ENCODE measurements at places on chromosomes 12 and 14.

DNA sequence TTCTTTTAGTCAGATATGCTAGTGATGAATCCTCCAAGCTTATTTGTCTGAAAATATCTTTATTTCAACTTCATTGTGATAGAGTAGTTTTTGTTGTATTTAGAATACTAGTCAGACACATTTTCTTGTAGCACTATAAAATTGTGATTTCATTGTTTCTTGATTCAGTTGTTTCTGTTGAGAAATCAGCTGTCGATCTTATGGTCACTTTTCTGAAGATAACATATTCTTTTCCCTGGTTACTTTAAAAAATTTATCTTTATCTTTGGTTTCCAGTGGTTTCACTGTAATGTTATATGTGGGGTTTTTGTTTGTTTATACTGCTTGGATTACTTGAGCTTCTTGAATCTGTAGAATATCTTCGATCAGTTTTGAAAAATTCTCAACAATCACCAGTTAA is 426.1 kb downstream of the SOX5 start:
- DNase-seq = no peak

DNA sequence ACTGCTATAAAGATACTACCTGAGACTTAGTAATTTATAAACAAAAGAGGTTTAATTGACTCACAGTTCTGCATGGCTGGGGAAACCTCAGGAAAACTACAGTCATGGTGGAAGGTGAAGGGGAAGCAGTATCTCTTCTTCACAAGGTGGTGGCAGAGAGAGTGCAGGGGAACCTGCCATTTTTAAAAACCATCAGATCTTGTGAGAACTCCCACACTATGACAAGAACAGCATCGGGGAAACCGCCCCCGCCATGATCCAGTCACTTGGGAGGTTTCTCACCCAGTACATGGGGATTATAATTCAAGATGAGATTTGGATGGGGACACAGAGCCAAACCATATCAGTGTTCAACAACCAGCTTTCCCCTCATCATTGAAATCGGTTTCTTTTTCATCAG is 49.9 kb downstream of the AEBP2 start:
- no peak for DNase-seq

- no peak for DNase-seq
These were observed 363.2 kb downstream of the GALC start for GRCh38 chr14:87629788-87630187.

GRCh38 chr12:46089414-46090162 is 99.2 kb upstream of the SCAF11 start:
- DNase-seq = no peak

- DNase-seq = no peak
These were observed 47.8 kb downstream of the SLC25A21 start for GRCh38 chr14:37124614-37125013.

DNA sequence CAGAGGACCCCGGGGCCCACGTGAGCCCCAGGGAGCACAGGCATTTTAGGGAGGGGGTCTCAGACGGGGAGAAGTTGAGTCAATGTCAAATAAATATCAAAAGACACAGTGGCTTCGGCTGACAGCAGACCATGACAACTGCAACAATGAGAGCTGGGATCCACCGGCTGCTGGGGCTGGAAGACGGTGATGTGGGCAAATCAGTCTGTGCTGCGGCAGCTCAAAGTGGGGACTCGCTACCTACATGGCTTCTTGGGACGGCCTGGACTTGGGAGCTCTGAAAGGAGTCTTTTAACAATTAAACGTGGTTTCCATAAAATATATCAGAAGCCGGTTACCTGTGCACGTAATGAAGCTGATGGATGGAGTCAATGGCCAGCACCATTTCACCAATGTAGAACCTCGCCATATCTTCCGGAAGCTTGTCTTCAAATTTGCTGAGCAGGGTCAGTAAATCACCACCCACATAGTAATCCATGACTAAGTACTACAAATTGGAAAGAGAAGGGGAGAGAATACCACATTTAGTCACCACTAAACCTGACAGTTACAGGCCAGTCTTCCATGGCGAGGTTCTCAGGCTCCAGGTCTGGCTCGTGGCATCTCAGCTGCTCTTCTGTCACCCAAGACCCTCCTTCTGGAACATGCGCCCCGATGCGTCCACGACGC is 58.0 kb downstream of the CDC42BPB start:
- DNase-seq = no peak

DNA sequence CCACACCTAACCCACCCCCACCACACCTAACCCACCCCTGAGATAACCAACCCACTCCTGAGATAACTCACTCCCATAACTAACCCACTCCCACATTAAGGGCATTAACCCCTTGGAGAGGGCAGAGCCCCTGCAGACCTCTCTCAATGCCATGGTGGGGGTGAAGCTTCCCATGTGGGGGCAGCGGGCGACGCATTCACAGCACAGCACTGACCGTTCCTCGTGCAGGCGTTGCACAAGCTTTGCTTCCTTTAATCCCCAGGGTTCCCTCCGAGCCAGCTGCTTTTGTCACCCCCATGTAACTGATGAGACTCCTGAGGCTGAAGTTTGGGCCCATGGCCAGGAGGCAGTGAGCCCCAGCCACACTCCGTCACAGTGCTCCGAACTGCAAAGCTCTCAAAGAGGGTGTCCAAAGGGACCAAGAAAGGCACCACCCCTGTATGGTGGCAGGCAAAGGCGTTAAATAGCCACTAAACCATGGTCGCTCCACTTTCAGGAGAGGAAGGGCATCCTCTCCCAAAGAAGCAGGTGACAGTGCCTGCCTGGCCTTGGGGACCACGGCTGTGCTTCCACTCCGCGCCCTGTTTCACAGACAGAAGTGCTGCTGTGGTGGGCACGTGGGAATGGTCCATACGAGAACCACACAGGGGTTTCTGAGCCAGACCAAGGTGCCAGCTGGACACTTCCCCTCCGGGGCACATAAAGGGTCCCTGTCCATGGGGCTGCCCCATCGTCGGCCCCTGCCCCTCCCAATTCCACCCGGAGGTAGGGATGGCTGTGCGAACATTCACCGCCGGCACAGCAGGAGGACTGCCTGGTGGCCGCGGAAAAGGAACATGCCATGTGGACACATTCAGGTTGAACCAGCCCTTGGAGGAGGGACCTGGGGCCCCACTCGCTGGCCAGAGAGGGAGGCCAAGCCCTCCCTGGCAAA is 28.3 kb downstream of the GALNT9 start:
- DNase-seq = no peak
